ENCODE measurements at places on chromosomes 1 and 21.

GRCh38 chr1:31640179-31640578, 4.5 kb downstream of the PEF1 start:
- no peak for DNase-seq

DNA sequence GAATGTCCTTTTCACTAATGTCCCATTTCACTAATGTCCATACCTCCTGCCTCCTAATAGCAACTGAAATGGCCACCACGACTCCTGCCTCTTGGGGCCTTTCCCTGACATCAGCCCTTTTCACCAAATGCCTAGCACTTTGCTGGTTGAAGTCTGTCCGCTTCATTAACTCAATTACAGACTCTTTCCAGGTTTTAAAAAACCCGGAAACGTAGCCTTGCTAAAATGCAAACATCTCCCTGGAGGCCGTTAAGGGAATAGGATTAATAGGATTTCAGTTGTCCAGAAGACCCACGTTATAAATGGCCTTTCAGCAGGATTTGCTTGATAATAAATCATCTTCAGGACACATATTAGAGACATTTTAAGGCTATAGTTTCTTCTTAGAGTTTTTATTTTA, 25.7 kb upstream of the ERO1B start:
- no peak for DNase-seq

- DNase-seq: no peak
Measured at GRCh38 chr1:61282387-61282786, 200.0 kb downstream of the NFIA start.

- no peak for DNase-seq
Measured at GRCh38 chr1:230174471-230175162, 107.6 kb downstream of the GALNT2 start.

GRCh38 chr1:172430128-172430454, 9.6 kb downstream of the C1orf105 start:
- DNase-seq: no peak

All from GOT3 (cell line).